ENCODE measurements at places on chromosomes 6 and 20. TPM values are rescaled to one million over a fixed set of nuclear protein-coding genes. Genes with fewer than 3 reads are reported as not detected.

DNA sequence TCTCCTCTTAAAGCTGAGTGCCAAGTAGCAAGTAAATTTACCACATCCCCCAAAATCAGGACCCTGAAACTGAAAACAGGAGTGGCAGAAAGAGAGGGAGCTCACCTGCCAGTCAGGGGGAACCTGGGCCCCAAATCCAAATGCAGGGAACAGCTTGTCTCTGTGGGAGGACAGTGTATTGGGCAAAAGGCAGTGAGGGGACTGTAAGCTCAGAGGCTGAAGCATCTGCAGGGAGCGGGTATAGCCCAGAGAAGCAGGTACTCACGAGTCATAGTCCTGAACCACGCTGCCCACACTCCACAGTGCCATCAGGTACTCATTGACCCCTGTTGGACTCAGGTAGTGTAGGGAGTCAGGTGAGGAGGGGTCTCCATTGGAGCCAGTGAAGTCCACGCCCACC lies 15.0 kb downstream of the SPAG4 start:
- no peak for DNase-seq
- no peak overlapping the region for H3K27ac ChIP-seq
- H3K27me3 ChIP-seq: no peaks in the 10 kb centered on the region
- peaks cover 59% of the 10 kb centered on the region for H3K36me3 ChIP-seq
- H3K4me1 ChIP-seq: no peaks in the 10 kb centered on the region
- H3K4me3 ChIP-seq: no peak overlapping the region

GRCh38 chr20:23350904-23351838 lies 580 bp downstream of the NXT1 start:
- peak overlapping the region; percentile 97 for H3K4me3 ChIP-seq
- peak; percentile 61 for DNase-seq
- H3K4me1 ChIP-seq: peaks cover 40% of the 10 kb centered on the region
- H3K36me3 ChIP-seq: peaks cover 12% of the 10 kb centered on the region
- H3K27me3 ChIP-seq: no peaks in the 10 kb centered on the region

DYNLT1 gene
- total RNA-seq: 91.8 TPM

- H3K4me3 ChIP-seq: no peak overlapping the region
- no peaks in the 10 kb centered on the region for H3K36me3 ChIP-seq
These were observed 28.6 kb upstream of the DLGAP4 start for GRCh38 chr20:36277546-36277945.

DNA sequence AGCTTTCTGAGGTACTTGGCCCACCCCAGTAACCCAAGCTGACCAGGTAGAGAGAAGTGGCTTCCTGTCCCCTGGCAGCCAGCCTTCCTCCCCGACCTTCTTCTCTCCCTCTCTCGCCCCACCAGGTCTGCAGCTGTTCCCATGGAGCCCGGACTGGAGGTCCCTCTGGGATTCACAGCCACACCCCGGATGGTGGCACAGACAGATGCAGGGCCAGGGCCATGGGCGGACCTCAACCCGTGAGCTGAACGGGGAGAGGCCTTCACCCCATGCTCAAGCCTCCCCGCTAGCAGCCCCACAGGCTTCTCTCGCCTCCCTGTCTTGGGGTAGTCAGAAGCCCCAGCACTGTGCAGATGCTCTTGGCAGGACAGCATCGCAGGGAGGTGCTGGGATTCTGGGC lies 41.3 kb downstream of the CPXM1 start:
- DNase-seq: no peak
- H3K36me3 ChIP-seq: no peaks in the 10 kb centered on the region
- no peak overlapping the region for H3K27ac ChIP-seq
- peaks cover 17% of the 10 kb centered on the region for H3K27me3 ChIP-seq
- peaks cover 17% of the 10 kb centered on the region for H3K4me1 ChIP-seq
- no peak overlapping the region for H3K4me3 ChIP-seq

DNA sequence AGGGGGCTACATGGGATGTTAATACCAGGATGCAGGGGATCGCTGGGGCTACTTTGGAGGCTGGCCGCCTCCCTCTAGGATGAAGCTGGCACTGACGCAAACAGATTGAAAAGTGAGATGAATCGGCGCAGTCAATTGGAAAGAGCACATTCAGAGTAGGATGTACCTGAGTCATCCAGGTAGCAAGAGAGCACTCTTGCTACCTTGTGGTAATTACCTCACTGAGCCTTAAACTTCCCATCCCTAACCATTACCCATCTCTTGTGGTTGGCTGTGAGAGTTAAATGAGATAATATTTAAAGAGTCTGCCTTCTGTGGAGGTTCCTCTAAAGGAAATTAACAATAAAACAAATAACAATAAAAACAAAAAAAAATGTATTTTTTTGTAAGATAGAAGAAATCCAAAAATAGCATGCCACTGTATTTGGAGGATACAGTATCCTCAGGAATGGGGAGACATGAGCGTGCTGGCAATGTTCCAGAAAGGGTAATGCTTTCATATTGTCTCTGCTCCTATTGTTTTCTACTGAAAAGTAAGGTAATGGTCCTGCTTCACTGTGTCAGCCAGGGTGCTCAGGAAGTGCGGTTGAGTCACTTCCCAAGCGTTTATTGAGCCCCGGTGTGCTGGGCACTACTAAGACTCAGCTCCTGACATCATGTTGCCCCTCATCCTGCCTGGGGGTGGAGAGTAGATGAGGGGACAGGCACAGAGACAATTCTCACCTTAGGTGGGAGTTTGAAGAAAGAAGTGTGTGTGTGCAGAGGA lies 301.1 kb downstream of the EYA4 start:
- H3K27me3 ChIP-seq: no peaks in the 10 kb centered on the region
- no peak overlapping the region for H3K27ac ChIP-seq
- H3K36me3 ChIP-seq: no peaks in the 10 kb centered on the region

- H3K4me3 ChIP-seq: no peak overlapping the region
- no peaks in the 10 kb centered on the region for H3K36me3 ChIP-seq
- H3K4me1 ChIP-seq: peaks cover 25% of the 10 kb centered on the region
- H3K27me3 ChIP-seq: no peaks in the 10 kb centered on the region
These were observed 12.7 kb downstream of the IL17F start for GRCh38 chr6:52231406-52232127.

DNA sequence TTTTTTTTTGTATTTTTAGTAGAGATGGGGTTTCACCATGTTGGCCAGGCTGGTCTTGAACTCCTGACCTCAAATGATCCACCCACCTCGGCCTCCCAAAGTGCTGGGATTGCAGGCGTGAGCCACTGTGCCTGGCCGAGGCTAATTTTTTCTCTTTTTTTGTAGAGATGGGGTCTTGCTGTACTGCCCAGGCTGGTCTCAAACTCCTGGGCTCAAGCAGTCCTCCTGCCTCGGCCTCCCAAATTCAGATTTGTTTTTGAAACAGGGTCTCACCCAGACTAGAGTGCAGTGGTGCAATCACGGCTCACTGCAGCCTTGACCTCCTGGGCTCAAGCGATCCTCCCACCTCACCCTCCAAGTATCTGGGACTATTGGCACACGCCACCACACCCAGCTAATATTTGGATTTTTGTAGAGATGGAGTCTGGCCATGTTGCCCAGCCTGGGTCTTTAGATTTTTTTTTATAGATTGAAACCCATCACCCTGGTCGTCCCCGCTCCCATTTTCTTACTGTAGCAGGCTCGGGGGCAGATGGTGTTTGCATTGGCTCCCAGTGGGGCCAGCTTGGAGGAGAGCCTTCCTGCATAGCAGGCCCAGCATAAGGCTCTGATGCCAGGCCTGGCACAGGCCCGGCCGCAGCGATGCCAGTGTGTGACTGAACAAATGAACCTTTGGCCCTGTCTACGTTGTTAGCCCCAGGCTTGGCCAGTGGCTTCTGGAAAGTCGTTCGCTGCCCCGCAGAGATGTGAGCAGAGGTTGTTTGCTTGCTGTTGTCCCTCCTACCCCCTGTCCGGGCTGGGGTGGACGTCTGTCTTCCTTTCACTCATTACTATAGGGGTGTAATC lies 4.3 kb upstream of the MTG2 start:
- H3K27me3 ChIP-seq: no peaks in the 10 kb centered on the region
- no peak overlapping the region for H3K4me3 ChIP-seq
- peaks cover 14% of the 10 kb centered on the region for H3K36me3 ChIP-seq
- H3K4me1 ChIP-seq: peaks cover 10% of the 10 kb centered on the region
- no peak for DNase-seq

KIF6 gene
- total RNA-seq: 0.53 TPM

NRSN1 gene
- not detected for total RNA-seq

MYBL2 gene
- 133 TPM for total RNA-seq

SH3BGRL2 gene
- total RNA-seq: 13.8 TPM

CFB gene
- total RNA-seq: 1.4 TPM

DNA sequence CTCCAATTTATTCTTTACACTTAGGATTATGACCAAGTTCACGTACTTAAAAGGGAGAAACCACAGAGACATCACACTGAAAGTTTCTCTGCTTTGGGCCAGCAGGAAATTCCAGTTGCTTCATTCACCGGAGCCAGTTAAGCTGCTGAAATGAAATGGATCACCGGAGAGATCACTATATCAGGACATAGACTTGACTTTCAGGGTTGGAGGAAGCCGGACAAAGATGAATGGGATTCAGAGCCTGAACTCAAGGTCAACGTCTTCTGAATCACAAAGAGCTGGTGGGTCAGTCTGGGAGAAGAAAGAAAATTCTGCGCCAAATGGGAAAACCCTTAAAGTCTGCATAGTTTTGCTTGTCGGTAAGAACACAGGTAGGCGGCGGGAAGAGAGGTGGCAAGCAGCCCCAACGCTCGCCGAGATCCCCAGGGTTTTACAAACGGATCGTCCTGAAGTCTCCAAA lies 81.9 kb upstream of the CCDC28A start:
- H3K36me3 ChIP-seq: no peaks in the 10 kb centered on the region
- no peak for DNase-seq
- H3K27ac ChIP-seq: peak overlapping the region; percentile 35
- H3K27me3 ChIP-seq: peaks cover 5% of the 10 kb centered on the region

CYP24A1 gene
- total RNA-seq: not detected

GRCh38 chr6:17965397-17965796 lies 22.0 kb downstream of the KIF13A start:
- H3K27me3 ChIP-seq: no peaks in the 10 kb centered on the region
- H3K4me3 ChIP-seq: no peak overlapping the region
- peaks cover 22% of the 10 kb centered on the region for H3K4me1 ChIP-seq
- H3K27ac ChIP-seq: no peak overlapping the region
- DNase-seq: no peak

- peak overlapping the region; percentile 41 for H3K27ac ChIP-seq
- H3K27me3 ChIP-seq: no peaks in the 10 kb centered on the region
- H3K36me3 ChIP-seq: peaks cover 26% of the 10 kb centered on the region
- H3K4me3 ChIP-seq: no peak overlapping the region
These were observed 28.8 kb downstream of the RARS2 start for GRCh38 chr6:87561017-87561416.

DNA sequence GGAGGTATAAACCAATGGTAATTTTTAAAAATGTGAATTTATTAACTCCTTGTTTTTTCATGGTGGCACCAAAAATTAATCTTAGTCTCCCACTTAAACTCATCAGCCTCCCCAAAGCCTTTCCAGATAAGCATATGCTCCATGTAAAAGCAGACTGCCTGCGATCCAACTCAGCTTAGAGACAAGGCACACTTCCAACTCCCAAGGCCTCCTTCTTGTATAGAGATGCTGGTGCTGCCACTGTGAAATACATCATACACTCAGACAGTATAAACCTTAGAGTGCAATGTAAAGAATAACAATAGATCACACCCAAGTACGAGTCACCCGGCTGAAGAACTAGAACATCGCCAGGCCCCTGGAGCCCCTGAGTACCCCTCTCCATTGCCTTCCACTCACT lies 2.0 kb downstream of the ANKRD6 start:
- no peak overlapping the region for H3K27ac ChIP-seq
- no peaks in the 10 kb centered on the region for H3K36me3 ChIP-seq
- no peak for DNase-seq
- no peak overlapping the region for H3K4me3 ChIP-seq
- H3K27me3 ChIP-seq: peaks cover 62% of the 10 kb centered on the region

RBM24 gene
- 0.63 TPM for total RNA-seq

DNA sequence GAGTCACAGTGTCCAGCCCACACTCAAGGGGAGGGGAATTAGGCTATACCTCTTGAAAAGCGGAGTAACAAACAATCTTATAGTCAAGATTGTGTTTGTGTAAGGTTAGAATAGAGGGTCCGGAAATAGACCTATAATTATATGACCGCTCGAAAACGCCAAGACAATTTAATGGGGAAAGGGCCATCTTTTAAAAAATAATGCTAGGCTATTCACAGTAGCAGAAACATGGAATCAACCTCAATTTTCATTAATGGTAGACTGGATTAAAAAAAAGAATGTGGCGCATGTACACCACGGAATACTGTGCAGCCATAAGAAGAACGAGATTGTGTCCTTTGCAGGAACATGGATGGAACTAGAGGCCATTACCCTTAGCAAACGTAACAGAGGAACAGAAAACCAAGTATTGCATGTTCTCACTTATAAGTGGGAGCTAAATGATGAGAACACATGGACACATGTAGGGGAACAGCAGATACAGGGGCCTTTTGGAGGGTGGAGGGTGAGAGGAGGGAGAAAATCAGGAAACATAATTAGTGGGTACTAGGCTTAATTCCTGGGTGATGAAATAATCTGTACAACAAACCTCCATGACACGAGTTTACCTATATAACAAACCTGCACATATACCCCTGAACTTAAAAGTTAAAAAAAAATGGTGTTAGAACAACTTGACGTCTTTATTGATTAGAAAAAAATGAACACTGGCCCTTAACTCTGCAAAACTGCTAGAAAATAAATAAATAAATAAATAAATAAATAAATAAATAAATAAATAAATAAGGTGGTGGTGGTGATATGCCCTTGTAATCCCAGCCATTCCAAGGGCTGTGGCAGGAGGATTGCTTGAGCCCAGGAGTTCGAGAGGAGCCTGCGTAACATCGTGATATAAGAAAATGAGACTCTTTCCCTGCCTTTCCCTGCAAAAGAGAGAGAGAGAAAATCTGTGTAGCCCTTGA lies 30.3 kb downstream of the TOP1 start:
- peaks cover 25% of the 10 kb centered on the region for H3K4me1 ChIP-seq
- 0 out of 2 replicates have a peak overlapping the region, but pooled peaks have one; percentile 20 for H3K27ac ChIP-seq
- H3K27me3 ChIP-seq: no peaks in the 10 kb centered on the region
- no peak for DNase-seq

- no peaks in the 10 kb centered on the region for H3K4me1 ChIP-seq
- H3K27me3 ChIP-seq: peaks cover 6% of the 10 kb centered on the region
- no peak overlapping the region for H3K4me3 ChIP-seq
- DNase-seq: no peak
- no peak overlapping the region for H3K27ac ChIP-seq
- H3K36me3 ChIP-seq: peaks cover 16% of the 10 kb centered on the region
These were observed 80.1 kb upstream of the NXT1 start for GRCh38 chr20:23270382-23270911.

Measured in WTC11 (cell line).